ENCODE measurements at places on chromosomes 11 and 22.
A peak's percentile ranks its signal among the peaks of the same experiment; 100 is the strongest.

DNA sequence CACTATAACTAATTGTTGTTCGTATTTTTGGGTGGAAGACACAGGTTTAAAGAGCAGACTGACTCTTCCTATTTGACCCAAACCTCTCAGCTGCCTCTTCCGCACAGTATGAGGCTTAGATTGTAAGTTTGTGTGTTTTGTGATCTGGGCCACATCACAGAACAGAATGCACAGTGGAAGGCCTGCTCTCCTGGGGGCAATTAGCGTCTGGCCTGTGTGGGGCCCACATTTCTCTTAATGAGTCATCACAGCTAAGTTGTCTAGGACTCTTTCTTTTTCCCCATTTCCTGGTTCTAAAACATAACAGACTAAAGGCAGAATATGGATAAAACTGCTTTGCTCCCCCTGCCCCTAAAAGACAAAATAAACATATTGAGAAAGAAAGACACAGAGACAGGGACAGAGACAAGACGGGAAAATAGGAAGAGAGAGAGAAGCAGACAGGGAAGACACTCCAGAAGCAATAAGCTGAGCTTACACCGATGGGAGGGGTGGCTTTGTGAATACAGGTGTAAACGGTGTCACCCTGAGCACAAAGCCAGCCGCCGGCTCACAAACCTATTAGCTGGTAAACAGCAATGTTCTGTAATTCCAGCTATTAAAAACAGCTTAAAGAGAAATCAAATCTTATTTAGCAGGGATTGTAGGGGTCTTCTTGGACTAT is 127.4 kb upstream of the OPCML start:
- no peak for DNase-seq

- peak; percentile 66 for DNase-seq
These were observed 741 bp upstream of the TMEM179B start for GRCh38 chr11:62786318-62787004.

DNA sequence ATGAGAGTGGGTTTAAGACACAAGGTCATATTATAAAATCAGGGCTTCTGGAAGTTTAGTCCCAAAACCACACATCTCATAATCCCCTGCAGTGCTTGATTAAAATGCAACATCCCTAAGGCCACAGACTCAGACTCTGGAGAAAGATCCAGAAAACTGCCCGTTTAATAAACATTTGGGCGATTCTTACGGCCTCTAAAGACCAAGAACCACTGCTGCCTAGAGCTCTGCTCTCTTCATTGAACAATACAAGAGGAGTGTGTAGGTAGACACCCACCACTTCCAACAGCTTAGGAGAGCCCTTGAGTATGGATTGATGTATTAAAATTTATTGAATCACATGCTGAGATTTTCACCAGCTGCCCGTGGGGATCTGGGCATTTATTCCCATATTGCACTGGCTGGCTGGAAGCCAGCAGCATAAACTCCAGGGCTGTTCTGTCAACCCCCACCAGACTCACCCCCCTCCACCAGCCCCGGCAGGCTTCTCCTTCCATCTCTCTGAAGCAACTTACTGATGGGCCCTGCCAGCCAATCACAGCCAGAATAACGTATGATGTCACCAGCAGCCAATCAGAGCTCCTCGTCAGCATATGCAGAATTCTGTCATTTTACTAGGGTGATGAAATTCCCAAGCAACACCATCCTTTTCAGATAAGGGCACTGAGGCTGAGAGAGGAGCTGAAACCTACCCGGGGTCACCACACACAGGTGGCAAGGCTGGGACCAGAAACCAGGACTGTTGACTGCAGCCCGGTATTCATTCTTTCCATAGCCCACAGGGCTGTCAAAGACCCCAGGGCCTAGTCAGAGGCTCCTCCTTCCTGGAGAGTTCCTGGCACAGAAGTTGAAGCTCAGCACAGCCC is 749 bp upstream of the BEST1 start:
- DNase-seq: no peak

DNA sequence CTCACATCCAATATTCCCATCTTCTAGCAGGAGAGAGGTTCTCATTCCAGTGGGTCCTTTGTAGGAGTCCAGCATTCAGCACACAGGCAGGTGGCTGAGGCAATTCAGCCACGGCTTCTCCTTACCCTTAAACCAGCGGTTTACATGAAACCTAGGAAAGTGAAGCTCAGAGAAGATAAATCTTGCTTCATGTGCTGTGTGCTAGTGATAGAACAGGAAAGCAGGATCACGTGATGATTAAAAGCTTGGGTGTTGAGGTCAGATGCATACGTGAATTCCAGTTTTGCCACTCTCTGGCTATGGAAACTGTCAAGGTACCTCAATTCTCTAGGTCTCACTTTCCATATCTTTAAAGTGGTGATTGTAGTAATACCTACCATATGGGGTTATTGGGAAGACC is 331.6 kb downstream of the INSC start:
- no peak for DNase-seq

GRCh38 chr11:67489203-67489884 is 6.5 kb downstream of the AIP start:
- no peak for DNase-seq

- DNase-seq: no peak
These were observed 12.9 kb downstream of the RNF141 start for GRCh38 chr11:10528121-10528520.

- DNase-seq: peak; percentile 52
These were observed 1.1 kb upstream of the EXT2 start for GRCh38 chr11:44094260-44094868.

DNA sequence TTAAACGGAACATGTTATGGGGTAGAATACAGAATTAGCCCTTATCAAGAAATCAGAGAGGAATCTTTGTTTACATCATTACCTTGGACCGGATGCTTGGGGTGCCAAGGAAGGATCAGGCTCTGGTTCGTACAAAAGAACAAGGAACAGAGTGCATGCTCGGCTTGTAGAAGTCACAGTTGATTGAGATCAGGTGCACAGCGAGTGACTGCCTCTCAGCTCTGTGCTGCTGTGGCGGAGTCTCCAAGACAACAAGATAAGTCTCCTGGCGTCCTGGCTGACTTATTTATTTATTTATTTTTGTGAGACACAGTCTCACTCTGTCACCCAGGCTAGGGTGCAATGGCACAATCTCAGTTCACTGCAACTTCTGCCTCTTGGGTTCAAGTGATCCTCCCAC is 31.8 kb downstream of the GLB1L2 start:
- DNase-seq: no peak

GRCh38 chr22:46108564-46109473 is 41.5 kb upstream of the PPARA start:
- no peak for DNase-seq
